ENCODE measurements at places on chromosomes 7 and 10.
A peak's percentile ranks its signal among the peaks of the same experiment; 100 is the strongest.

- DNase-seq = no peak
Observed at GRCh38 chr7:90749774-90750173, 153.7 kb downstream of the CDK14 start.

- no peak for DNase-seq
Observed at GRCh38 chr10:131168238-131168875, 143.2 kb downstream of the TCERG1L start.

DNA sequence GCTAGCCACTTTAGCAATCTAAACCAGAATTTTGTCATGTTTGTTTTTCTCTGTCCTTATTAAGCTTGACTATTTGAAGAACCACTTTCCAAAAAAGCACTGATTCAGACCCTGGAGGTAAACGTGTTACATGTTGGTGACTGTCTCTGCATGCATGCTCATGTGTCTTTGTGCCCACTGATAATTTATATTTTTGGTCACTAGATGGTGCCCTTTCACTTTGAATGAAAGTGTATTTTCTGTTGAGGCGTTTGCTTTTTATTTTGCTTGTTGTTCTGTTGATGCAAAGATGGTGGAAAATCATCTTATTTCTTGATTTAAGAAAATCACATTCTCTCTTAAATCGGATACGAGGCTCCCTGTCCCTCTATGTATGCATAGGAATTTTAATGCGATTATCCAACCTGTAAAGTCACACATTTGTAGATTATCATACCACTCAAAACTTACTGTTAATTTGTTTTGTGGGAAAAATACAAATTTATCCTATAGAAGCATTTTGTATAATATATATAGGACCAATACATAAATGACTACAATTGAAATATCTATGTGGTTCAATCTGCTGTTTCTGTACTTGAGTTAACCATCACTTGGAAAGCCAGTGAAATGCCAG is 269.3 kb downstream of the BICC1 start:
- no peak for DNase-seq

DNA sequence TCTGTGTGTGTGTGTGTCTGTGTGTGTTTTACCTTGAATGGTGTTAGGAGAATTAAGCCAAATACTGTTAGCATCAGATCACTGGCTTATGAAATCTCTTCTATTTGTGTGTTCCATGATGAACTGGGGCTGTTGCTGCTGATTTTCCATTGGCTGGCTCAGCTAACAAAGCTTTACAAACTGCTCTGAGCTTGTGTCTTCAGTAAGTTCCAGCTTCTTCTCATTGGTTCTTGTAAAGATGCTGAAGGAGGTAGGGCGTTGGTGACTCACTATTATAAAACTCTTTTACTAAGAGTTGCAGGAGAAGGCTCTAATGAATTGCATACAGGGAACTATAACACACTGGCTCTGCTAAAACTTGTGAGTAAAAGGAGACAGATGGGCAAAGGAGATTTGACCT is 136.4 kb upstream of the PRKCQ start:
- no peak for DNase-seq

GRCh38 chr10:116892907-116893685 is 43.8 kb downstream of the ENO4 start:
- no peak for DNase-seq

- DNase-seq = no peak
Observed at GRCh38 chr10:48844616-48845015, 95.0 kb downstream of the LRRC18 start.

DNA sequence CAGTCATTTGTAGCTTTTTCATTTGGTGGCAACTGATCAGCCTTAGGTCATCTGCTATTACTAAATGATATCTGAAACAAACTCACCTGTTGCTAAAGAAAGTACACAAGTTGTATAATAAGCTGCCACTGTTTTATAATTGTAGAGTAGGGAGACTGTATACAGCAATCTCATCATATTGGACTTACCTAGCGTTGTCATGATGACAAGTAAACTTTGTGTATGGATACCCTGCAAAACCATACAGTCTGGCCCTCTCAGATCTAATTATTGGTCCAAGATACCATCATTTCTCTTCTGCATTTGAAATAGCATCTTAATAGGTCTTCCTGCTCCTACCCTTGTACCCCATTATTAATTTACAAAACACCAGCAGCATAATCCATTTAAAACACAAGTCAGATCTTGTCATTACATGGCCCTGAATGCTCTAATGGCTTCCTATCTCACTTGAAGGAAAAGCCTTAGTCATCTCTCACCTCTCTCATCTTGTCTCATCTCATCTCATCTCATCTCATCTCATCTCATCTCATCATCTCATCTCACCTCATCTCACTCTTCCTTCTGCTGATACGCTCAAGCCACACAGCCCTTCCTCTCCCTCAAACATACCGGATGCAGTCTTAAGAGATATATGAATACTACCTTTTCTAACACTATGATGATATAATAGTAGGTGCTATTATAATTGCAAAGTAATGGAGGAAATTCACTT is 540.6 kb downstream of the MDFIC start:
- no peak for DNase-seq

GRCh38 chr7:30411173-30411572 is 67.4 kb downstream of the NOD1 start:
- no peak for DNase-seq

DNA sequence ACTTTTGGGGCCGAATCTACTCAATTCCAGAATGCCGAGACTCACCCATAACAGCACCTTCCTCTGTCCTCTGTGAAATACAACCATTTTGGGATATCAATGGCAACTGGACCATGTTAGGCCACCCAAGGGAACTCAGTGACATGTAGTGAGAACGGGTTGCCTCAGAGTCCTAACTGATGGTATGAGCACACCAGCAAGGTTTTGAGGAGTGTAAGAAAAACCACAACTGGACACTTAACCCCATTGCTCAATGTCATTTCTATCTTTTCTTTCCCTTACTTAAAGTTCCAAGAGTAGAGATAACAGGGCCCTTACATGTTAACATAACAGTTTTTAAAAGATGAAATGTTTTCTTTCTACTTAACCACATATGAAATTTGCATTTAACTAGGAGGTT is 67.1 kb downstream of the TNS3 start:
- DNase-seq = no peak

GRCh38 chr10:113427236-113427735 is 125.6 kb upstream of the HABP2 start:
- no peak for DNase-seq

GRCh38 chr7:135844903-135845302 is 96.3 kb upstream of the FAM180A start:
- no peak for DNase-seq

DNA sequence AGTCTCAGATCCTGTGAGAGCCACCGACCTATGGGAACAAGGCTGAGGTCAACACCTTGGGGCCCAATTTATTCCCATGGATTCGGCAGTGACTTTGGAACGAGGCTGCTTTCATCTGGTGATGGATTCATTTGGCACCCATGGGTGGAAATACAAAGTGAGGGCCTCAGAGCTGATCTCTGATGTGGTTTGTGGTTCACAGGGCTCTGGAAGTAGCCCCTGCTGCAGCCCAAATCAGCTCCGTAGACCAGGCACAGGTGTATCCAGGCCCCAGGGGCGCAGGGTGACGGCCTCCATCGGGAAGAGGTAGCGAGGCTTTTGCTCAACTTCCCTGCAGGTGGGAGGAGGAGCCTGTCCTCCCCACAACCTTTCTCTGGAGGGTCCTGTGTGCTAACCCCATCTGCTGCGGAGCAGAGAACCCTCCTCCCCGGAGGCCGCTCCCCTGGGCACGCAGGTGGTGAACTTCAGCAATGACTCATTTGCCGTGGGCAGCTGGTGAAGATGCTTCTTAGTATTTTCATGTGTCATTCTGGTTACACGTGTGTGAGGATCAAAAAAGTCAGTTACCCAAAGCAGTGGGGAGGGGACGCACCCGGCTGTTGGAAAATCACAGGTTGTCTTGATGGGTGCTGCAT is 7.5 kb upstream of the JAKMIP3 start:
- no peak for DNase-seq

DNA sequence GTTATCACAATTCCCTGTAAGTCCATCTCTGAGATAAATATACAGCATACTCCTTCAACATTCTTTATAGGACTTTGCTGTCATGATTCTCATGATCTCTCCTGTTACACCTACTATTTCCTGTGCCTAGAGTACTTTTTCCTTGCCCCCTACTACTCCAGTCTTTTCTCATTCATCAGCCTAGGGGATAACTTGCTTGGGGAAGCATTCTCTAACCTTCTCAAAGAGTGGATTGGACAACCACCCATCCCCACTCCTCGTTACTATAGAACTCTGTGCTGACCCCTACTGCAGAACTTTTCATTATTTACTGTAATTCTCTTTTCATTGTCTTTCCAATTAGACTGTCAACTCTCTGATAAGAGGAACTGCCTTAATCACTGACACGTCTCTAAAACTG is 57.4 kb upstream of the TFEC start:
- no peak for DNase-seq

- no peak for DNase-seq
Observed at GRCh38 chr7:111518264-111518663, 44.0 kb downstream of the IMMP2L start.

GRCh38 chr7:86846494-86847190 is 202.9 kb downstream of the GRM3 start:
- no peak for DNase-seq

GRCh38 chr7:43313628-43314378 is 201.4 kb downstream of the HECW1 start:
- DNase-seq = no peak

GRCh38 chr7:149791-150636 is 42.4 kb upstream of the FAM20C start:
- DNase-seq = peak; percentile 3

DNA sequence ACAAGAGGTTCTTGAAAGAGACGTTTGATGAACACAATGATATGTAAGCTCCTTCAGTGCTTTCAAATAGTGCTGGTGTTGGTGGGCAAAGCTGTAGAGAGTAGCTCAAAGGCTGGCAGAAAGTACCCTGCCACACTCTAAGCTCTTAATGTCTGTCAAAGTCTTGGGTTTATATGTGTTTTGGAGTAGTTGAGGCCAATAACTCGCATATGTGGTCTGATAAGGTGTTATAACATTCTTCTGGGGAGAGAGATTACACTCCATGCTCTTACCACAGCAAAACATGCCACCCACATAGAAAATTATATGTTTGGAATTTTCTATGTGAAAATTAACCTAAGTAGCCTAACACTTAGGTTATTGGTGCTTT is 30.8 kb upstream of the NME8 start:
- no peak for DNase-seq

- DNase-seq = no peak
Observed at GRCh38 chr10:119269737-119270136, 62.4 kb downstream of the GRK5 start.

- no peak for DNase-seq
Observed at GRCh38 chr7:85074-85882, 107.1 kb upstream of the FAM20C start.

DNA sequence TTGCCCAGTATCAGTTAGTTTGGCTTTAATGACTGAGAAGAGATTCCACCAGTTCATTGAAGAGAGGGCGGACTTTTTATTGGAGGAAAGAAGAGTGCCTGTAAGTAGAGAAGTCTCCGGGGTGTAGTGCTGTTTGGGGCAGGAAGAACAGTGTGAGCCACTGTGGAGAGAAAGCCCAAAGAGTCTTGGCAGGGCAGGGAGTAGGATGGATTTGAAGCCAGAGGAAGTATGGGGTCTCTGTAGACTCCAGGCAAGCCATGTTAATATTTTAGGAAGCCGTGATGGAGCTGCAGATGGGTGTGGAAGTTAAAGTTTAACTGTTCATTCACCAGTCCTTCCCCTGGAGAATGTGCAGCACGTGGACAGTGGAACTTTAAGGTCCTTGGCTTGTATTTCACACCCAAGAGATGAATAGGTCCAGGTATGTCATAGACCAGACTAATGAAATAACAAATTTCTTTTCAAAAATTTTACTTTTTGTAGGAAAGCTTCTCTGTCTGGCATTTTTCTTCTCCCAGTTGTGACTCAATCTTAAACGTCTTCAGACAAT is 54.1 kb downstream of the TCF7L2 start:
- no peak for DNase-seq

DNA sequence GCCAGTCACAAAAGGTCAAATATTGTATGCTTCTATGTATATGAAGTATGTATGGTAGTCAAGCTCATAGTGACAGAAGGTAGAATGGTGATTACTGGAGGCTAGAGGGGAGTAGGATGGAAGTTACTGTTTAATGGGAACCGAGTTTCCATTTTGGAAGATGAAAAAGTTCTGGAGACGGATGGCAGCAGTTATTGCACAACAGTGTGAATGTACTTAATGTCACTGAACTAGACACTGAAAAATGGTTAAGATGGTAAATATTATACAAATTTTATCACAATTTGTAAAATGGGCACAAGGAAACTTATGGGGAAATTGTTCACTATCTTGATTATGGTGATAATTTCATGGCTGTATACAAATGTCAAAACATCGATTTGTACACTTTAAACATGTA is 284.6 kb downstream of the GFRA1 start:
- DNase-seq = no peak

- DNase-seq = no peak
Observed at GRCh38 chr10:106338486-106338885, 826.0 kb downstream of the SORCS1 start.

DNA sequence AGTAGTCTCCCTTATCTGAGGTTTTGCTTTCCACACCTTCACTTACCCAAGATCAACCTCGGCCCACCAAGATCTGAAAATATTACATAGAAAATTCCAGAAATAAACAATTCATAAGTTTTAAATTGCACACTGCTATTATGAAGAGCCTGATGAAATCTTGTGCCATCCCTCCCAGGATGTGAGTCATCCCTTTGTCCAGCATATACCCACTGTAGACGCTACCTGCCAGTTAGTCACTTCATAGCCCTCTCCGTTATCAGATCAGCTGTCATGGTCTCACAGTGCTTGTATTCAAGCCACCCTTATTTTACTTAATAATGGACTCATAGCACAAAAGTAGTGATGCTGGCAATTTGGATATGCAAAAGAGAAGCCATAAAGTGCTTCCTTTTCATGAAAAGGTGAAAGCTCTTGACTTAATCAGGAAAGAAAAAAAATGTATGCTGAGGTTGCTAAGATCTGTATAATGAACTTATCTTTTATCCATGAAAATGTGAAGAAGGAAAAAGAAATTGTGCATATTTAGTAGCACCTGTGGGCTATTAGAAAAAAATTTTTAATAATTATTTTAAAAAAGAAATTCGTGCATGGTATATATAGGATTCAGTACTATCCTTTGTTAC is 9.8 kb upstream of the MRPS16 start:
- no peak for DNase-seq

DNA sequence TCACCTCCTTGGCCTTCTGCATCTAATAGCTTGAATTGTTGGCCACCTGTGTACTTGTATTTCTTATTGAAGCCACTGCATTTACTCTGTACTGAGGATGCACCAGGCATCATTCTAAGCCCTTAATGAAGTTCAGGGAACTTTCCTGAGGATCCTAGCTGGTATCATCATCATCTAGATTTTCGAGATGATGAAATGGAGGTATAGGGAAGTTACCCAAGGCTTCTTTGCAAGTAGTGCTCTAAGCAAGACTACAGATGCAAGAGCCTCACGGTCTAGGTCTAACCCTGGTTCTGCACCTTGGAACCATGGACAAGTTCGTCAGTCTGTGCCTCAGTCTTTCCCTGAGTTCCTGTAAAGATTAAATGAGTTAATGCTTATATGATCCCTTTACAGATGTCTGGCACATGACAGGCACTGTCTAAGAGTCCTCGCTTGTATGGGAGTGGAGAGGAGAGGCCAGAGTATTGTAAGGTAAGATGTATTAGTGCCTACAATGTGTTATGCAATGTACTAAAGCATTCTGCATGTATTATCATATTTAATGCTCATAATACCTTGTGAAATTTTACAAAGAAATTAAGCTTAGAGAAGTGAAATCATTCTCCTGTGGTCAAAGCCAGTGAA is 145.1 kb downstream of the KCNMA1 start:
- no peak for DNase-seq

Data from activated CD8-positive, alpha-beta memory T cell treated with anti-CD3 and anti-CD28 coated beads for 4 hours (primary cell).